ENCODE measurements at places on chromosomes 4 and X.

DNA sequence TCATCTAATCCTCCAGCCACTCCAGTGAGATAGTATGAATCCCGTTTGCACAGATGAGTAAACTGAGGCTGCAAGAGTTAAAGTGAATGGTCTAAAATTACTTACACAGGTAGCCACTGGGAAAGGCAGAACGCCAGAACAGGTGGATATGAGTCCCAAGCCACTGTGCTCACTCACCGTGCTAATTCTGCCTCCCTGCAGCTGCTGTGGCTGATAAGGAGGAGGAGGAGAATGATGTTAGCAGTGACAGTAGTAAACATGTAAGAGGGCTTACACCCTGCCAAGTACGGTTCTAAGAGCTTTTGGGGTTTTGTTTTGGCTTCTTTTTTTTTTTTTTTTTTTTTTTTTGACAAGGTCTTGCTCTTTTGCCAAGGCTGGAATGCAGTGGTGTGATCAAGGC is 90.5 kb upstream of the PRPS2 start:
- DNase-seq = no peak

- DNase-seq = peak; percentile 40
These were observed 30.0 kb upstream of the HUWE1 start for GRCh38 chrX:53716328-53717088.

GRCh38 chr4:53889326-53890055 is 174.9 kb downstream of the CHIC2 start:
- no peak for DNase-seq

DNA sequence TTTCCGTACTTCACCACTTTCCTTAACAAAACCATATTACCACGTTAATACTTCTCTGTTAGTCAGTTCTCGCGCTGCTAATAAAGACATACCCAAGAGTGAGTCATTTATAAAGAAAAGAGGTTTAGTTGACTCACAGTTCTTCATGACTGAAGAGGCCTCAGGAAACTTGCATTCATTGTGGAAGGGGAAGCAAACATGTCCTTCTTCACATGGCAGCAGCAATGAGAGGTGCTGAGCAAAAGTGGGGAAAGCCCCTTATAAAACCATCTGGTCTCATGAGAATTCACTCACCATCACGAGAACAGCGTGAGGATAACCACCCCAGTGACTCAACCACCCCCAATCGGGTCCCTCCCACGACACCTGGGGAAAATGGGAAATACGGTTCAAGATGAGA is 289.8 kb upstream of the CLNK start:
- no peak for DNase-seq

DNA sequence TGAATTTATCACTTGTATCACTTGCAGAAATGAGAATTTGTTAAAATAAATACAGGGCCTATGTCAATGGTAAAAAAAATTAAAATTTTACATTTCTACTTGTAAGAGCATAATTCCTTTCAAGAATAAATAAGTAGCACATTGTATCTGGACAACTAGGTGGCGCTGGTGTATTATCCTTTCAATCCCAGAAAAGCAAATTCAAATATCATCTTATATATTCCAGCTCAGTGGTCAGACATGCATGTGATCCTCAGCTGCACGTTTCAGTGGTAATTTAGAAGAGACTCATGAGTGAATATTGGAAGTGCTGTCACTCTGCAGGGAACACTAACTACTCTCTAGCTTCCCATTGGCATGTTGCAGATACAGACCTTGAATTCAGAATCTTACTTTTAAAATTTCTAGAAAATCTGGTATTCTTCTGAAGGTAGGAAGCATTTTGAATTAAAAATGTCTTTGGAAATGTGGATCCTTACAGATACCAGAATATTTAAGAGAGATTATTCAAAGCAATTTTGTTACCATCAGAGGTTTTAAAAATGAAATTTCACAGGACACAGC is 1414.7 kb upstream of the TENM3 start:
- no peak for DNase-seq

DNA sequence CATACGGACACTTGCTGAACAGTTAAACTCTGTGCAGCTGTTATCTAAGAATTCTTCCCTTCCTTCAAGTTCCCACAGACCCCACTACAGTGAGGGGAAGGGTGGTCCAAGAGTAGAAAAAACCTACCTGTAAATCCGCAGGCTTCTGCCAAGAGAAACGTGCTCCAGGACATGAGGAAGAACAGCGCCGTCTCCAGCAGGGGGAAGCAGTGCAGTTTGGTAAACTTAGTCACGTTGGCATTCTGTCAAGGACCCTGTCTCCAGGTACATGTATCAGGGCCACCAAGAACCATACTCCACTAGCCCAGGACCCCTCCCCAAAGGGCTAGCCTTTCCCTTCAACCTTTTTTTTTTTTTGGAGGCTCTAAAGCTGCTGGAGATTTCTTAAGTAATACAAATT is 79.9 kb downstream of the CHST7 start:
- DNase-seq = no peak

DNA sequence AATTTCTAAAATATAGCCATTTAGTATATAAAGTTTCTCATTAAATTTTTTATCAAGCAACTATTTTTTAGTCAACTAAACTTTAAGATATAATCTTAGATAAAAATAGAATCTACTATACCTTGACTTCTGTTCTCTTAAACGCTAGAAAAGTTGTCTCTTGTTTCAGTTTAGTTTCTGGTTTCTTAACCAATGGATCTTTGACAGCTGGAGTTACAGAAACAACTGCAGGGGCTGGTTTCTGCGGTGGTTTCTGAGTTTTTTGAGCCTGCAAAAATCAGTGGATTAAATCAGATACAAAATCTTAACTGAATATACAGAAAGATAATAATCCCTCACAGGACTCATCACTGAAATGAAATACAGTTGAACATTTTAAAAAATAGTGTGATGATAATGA is 21.9 kb downstream of the INTS12 start:
- no peak for DNase-seq

DNA sequence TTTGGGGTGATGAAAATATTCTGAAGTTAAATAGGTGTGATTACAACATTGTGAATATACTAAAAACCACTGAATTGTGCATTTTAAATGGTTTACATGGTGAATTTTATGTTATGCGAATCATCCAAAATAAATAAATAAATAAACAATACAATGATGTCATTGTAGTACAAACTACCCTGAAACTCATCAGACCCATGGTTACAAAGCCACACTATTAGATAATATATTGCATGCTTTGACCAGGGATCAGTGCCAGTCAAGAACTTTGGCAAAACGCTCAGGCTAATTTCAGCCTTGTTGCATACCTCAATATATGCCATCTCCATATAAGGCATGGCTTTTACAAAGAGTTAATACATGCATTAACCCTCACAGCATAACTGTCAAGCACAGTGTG is 45.5 kb upstream of the XIAP start:
- DNase-seq = no peak

- DNase-seq = no peak
These were observed 189.1 kb upstream of the RBPJ start for GRCh38 chr4:26131711-26132110.

- DNase-seq = no peak
These were observed 19.7 kb downstream of the FBXW7 start for GRCh38 chr4:152516156-152516555.

- DNase-seq = no peak
These were observed 132.5 kb downstream of the GPC3 start for GRCh38 chrX:133852837-133853356.

GRCh38 chrX:104347860-104348259 is 93.1 kb upstream of the ESX1 start:
- no peak for DNase-seq

DNA sequence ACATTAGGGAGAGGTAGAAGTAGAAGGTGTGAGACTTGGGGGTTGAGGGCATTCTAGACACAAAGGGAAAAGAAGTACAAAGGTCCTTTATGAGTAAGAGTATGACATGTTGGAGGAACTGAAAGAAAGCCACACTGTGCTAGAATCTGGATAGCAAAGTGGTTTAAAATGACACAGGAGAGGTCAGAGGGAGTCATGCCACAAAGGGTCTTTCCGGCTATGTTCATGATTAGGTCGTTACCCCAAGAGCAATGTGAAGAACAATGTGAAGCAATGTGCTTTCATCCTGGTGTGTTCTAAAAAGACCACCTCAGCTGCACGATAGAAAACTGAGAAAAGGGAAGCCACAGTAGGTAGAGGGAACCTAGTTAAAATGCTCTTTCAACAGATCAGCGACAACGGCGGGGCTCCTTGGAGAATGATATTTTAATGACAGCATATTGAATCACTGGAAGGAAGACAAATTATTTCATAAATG is 29.2 kb downstream of the SMIM14 start:
- no peak for DNase-seq

DNA sequence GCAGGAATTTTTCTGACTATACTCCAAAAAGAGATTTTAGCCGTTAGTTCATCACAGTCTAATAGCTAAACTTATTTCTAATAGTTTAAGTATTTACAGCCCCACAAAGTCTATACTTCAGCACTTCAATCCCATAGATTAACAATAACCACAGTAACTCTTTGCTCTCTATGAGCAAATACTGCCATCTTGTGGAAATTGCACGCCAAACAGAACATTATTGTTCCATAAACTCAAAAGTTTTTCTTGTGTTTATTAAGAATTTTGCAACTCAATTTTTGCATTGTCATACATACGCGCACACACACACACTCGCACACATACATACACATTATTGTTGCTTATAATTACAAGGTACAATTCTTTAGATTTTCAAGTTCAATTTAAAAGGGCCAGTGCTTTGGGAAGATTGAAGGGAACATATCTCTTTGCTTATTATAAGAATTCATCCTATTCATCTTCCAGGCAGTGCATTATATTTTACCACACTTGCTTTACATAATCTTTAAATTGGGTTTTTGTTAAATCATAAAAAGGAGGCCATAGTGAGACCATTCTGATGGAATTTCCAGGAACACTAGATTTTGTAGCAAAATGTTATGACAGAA is 63.8 kb upstream of the ATOH1 start:
- DNase-seq = no peak

GRCh38 chrX:96449896-96450295 is 234.7 kb upstream of the DIAPH2 start:
- DNase-seq = no peak

DNA sequence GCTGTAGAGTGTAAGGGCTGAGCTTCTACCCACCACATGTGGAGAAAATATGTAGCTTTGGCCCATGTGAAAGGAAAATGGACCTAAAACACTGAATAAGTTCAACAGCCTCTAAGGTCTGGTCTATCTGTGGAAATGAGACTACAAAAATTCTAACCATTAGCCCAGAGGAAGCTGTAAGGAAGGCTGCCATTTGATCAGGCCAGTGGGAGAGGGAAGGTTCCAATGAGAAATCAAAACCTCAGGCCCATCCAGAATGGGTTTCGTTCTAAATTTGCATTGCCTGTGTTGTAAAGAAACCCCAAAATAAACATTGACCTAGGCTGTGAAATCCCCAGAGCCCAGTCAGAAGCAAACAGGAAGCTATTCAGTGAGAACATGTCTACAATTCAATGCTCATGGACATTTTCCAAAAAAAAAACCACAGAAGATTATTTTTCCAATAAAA is 320.4 kb upstream of the SLC7A11 start:
- no peak for DNase-seq

DNA sequence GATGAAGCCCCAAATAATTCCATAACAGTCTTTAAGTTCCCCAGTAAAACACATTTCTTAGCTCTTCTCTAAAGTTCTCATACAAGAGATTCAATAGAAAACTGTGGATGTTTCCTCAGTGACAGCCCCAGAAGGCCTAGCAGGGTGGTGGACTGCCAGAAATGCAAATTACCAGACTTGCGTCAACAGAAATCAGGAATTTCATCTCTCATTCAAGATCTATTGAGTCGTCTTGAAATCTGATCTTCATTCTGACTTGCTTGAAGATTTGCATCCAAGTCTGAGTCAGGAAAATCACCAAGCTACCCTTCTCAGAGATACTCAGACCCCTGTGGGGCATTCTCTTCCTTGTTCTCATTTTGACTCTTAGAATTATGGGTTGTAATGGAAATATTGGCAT is 68.9 kb upstream of the NDP start:
- no peak for DNase-seq

- no peak for DNase-seq
These were observed 1.7 kb downstream of the CTBP1 start for GRCh38 chr4:1246901-1247863.

GRCh38 chr4:126790633-126791032 is 842.1 kb upstream of the INTU start:
- no peak for DNase-seq

DNA sequence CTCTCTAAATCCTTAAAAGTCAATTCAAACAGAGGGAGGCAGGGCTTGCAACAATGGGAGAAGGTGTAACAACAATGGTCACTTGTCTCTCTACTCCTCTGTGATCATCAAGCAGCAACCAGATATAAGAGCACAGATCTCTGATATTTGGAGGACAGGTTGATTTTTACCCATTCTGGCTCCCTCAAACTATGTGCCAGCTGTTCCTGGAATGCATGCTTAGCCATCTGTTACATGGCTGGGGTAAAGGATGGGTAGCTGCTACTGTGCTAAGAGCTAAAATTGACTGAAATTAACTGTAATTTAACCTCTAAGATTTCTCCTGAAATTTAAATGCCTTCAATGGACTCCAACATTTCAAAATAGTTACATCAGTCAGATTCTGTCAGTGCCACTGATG is 1459.9 kb downstream of the PCDH7 start:
- no peak for DNase-seq

DNA sequence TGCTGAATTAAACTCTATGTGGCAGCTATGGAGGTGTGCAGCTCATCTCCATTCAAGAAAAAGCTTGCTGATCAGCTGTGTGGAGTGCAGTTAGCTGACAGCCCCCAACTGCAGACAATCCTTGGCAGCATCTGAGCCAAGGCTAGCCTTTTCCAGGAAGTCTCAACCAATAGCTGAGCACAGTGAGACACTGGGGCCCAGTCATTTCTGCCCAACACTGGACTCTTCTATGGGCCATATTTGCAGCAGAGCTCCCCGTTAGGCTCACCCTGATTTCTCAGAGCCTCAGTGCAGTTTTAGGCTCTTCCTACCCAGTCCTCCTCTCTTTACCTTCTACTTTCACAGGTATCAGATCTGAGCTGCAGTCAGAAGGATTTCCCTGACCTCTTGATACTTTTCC is 12.9 kb downstream of the DDX53 start:
- no peak for DNase-seq

Measured in NK-92 treated with Interleukin-12 subunit alpha and Interleukin-12 subunit beta, amount 100 ng/mL, for 24 hours (cell line).